ENCODE measurements at places on chromosomes 7 and 10.

DNA sequence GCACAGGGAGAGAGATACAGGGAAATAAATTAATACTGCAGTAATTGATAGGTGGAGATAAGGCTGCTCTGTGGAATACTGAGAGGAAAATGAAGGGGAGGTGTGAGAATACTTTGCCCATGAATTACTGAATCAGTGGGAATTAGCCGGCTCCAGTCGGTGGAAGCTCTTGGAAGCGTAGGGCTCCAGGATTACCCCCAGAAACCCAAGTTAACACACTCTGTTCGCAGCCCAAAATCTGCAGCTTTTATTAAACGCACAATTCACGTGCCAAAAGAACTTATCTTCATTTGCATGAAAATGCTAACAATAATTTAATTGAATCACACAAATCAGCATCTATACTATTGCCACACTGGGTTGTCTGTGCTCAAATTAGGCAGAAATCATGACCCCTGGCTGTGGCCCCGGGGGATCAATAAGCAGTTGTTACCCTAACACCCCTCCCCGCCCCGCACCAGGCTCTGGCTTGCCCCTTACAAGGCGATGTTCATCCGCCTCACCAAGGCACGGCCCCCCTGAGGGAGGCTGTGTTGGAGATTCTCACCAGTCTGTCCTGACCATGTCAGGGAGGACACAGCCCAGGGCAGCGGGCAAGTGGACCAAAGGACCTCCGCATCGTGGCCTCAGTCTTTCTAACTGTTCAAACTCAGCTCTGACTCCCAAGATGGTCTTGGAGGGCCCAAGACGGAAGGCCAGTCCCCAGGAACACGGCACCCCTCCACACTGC is 48.4 kb upstream of the MGMT start:
- no peak for DNase-seq

GRCh38 chr7:24343614-24344013 is 59.6 kb downstream of the NPY start:
- DNase-seq, result no peak

DNA sequence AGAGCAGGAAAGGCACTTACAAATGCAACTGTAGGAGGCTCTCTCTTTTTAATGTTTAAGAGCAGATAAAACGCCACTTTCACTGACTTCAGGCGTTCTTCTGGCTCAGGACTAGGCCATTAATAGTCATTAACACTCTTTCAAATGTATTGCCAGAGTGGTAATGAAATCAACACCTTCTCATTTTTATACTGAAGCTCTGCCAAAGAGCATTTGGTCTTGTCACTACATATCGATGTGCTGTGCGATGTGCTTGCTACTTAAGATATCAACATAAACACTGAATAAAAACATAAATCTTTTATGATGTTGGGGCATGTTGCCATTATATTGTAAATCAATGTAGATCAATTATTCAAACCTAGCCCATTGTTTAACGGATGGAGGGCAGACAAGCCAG is 634.7 kb downstream of the ARL4A start:
- DNase-seq, result no peak

GRCh38 chr10:109534193-109534592 is 389.1 kb downstream of the XPNPEP1 start:
- DNase-seq, result no peak

DNA sequence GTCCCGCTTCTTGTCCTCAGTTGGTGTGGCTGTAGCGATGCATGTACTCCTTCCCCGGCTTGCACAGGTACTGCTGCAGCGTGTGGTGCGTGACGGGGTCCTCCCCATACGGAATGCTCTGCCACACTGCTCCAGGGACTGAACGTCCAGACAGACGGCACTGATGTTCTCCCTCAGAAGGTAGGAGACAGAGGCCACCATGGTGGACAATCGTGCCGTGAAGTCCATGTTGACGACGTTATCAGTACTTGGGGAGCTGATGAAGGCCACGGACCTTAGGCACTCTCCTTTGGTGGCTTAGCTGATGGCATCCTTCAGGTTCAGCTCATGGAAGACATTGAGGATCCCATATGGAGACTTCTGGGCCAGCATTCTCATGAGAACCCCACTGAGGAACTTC is 37.4 kb downstream of the AGAP6 start:
- no peak for DNase-seq

DNA sequence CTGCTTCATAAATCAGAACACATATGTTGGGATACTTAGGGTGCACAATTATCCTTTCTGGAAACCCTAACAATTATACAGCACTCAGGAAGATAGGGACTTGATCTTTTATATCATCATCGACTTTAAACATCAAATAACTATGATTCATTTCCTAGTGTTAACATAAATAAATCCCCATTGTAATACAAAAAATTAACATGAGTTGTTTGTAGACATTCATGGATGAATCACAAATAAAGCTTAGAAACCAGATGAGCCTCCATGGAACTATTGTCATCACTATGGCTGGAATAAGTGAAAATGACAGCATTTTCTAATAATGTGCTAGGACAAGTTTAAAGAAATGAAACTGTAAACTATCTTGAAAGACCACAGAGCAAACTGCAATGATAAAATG is 821.7 kb downstream of the GATA3 start:
- DNase-seq, result no peak

GRCh38 chr10:116521424-116522290 is 24.1 kb upstream of the PNLIP start:
- DNase-seq, result no peak

DNA sequence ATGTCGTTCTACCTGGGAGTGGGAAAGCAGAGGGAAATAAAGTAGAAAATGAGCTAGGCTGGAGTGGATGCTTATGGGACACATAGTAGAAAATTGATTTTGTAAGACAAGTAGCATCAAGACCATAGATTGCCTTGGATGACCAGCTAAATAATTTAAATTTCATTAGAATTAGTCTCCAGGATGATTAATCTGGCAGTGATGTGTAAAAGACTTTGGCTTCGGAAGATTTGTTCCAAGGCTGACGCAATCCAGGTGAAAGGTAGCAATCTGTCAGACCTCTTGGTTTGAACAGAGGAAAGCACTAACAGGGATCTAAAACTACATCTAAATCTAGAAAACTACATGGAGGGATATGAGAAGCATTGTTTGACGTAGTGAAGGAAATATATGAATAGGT is 236.5 kb downstream of the ARL4A start:
- DNase-seq, result no peak

GRCh38 chr7:134811765-134812164 is 32.3 kb downstream of the CALD1 start:
- DNase-seq, result no peak

DNA sequence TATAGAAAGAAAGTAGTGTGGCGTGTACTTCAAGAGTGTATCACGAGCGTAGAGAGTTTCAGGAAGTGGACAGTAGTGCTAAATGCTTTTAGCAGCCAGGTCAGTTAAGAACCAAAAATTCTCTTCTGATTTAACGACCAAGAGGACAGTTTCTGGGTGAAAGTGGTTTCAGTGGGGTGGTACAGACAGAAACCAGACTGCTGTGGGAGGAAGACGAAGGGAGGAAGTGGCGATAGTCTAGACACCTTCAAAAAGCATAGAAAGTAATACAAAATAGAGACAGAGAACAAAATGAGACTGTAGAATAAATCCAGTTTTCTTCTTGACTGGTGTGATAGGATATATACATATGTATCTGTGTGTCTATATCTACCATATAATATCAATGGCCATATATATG is 93.5 kb downstream of the MBL2 start:
- no peak for DNase-seq

- DNase-seq, result no peak
These were observed 3.9 kb downstream of the LSMEM1 start for GRCh38 chr7:112484671-112485167.

DNA sequence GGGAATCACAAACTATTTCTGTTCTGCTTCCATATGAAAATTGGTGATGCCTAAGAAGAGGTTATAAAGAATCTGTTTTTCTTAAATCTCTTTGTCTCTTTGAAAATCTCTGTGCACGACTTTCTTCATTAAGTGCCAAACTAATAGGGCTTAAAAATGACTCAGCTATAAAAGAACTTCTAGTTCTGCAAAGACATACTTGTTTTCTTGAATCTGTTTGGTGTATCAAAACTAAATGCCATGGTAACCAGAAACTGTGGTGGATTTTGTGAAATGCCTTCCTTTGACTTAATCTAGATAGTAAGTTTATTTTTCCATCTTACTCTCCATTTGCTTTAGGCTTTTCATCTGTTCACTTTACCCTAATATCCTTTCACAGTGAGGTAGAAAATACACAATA is 417.8 kb downstream of the PARD3 start:
- no peak for DNase-seq

GRCh38 chr10:99667108-99667751 is 7.9 kb downstream of the ENTPD7 start:
- no peak for DNase-seq

- DNase-seq, result no peak
These were observed 36.3 kb upstream of the ANTXRL start for GRCh38 chr10:46250481-46250880.

DNA sequence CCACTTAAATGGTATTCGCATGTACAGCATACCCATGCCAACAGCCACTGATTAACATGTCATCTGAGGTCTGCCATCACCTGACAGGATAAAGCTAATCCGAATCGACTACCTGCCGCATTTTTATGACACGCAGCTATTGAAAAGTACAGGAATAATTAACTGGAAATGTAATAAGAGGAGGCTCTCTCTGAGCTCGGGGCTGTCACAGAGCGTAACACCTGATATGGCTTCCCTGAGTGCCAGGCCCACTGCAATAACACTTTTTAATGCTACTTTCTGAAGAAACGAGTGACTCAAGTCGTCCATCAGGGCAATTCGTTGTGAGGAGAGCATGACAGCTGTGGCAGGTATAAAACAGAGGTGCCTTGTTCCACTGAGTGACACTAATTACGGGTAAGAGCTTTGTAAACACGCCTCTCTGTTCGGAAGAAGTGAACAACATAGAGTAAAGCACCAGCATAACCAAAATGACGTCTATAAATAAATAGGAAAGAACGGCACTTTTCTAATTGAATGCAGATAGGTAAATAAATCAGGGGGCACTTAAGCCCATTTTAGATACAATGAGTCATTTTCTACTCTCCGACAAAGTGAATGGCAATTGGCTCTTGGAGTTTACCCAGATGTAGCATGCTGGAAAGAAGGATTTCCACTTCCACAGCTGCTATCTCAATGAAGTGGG is 56.5 kb upstream of the CREB5 start:
- no peak for DNase-seq

- DNase-seq, result no peak
These were observed 158.6 kb downstream of the GRK5 start for GRCh38 chr10:119365773-119366599.

DNA sequence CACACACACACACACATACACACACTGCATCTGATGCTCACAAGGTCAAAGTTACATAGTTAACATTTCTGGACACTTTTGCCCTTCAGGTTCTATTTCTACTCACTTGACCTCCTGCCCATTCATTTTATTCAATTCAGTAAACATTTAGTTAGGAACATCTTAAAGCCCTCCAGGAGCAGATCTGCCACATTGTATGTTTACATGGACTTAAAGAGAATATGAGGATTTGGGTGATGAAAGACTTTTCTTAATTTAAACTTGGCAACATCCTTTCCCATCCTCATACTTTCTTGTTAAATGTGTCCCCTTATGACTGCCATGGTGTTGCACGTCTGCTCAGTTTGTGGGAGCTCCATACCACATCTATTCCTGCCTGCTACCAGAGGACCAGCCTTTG is 322.8 kb upstream of the BMPER start:
- DNase-seq, result no peak

DNA sequence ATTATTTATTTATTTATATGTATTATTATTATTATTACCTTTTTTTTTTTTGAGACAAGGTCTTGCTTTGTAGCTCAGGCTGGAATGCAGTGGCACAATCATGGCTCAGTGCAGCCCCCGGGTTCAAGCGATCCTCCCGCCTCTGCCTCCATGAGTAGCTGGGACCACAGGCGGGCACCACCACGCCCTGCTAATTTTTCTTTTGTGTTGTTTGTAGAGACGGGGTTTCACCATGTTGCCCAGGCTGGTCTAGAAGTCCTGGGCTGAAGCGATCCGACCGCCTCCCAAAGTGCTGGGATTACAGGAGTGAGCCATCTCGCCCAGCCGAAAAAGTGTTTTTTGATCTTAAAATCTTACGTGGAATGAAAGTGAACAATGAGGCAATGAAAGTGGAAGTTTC is 79.4 kb upstream of the C1GALT1 start:
- DNase-seq, result no peak

DNA sequence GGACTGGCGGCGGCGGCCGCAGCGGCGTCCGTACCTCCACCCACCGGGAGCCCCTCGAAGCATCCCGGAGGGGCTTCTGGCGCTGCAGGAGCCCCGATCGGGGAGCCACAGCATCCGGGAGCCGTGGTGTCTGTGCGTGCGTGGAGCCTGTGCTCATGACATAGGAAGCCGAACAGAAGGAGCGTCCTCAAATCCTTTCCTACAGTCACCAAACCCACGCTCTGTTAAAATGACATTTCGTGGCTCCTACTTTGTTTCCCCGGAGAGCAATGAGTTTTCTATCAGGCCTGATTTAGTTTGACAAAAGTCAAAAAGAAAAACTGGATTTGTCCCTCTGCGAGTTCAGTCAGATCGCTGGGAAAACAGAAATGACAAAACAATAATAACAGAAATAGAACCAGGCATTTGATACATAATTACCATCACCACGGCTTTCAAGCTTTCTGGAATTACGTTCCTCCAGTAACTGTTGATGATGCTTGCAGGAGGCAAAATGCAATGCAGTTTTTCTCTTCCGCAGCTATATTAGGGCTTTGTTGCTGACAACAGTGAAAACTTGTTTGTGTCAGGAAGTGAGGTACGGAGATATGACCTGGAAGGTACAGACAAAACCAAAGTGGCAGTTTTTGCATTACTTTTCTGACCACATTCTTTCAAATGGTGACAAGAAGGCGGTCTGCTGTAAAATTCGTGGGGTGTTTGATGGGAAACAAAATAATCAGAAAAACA is 219.3 kb upstream of the MKLN1 start:
- DNase-seq, result no peak

GRCh38 chr7:112338786-112339185 is 111.5 kb upstream of the IFRD1 start:
- DNase-seq, result no peak

- DNase-seq, result no peak
These were observed 323.1 kb upstream of the GALNT17 start for GRCh38 chr7:70808876-70809275.

DNA sequence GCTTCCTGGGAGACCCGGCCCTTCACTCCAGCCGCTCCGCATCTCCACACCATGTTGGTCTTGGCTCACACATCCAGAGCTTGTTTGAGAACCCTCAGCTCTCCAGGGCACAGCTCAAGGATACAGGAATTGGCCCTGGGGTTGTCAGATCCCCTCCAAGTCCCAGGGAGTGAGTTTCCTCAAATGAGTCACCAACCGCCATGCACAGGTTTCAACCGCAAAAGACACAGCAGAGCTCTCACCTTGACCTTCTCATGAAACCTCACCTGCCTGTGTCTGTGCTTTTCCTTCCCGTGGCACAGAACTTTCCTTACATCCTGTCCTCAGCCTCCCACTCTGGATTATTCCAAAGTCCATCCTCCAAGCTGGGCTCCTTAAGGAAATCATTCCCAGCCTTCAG is 20.6 kb downstream of the AZGP1 start:
- no peak for DNase-seq

Data from stimulated activated CD4-positive, alpha-beta T cell treated with anti-CD3 and anti-CD28 coated beads, Interleukin-15, amount 100 ng/mL, for 1 hour (primary cell).